Thymus (tissue), 14 donors: ENCODE measurements at places on chromosomes 12 and 14. TPM values are rescaled to one million over a fixed set of nuclear protein-coding genes. Genes with fewer than 3 reads are reported as not detected.

CLEC4C gene
- total RNA-seq: 1.4 TPM

DNA sequence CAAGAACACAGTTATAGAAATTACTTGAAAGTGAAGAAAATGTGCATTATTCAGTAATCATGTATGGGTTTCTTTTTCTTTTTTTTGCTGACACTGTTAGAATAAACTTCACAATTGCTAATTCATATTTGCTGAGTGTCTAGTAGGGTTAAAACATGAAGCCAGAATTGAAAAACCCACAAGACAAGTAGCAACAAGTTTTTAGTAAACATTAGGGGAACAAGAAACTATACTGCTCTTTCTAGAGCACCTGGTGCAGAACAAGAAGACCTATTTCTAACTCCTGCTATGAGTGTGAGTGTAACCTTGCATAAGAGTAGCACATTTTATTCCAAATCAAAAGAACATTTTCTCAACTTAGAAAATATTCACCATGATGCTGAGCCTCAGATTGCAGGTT is 83.2 kb downstream of the ITPR2 start:
- no peak overlapping the region for H3K4me3 ChIP-seq
- H3K27me3 ChIP-seq: no peaks in the 10 kb centered on the region
- H3K27ac ChIP-seq: no peak overlapping the region
- H3K36me3 ChIP-seq: no peaks in the 10 kb centered on the region

- H3K4me3 ChIP-seq: no peak overlapping the region
- no peak overlapping the region for H3K27ac ChIP-seq
- H3K4me1 ChIP-seq: no peaks in the 10 kb centered on the region
- H3K27me3 ChIP-seq: no peaks in the 10 kb centered on the region
Measured at GRCh38 chr14:64614166-64614565, 64.4 kb downstream of the PPP1R36 start.

DNA sequence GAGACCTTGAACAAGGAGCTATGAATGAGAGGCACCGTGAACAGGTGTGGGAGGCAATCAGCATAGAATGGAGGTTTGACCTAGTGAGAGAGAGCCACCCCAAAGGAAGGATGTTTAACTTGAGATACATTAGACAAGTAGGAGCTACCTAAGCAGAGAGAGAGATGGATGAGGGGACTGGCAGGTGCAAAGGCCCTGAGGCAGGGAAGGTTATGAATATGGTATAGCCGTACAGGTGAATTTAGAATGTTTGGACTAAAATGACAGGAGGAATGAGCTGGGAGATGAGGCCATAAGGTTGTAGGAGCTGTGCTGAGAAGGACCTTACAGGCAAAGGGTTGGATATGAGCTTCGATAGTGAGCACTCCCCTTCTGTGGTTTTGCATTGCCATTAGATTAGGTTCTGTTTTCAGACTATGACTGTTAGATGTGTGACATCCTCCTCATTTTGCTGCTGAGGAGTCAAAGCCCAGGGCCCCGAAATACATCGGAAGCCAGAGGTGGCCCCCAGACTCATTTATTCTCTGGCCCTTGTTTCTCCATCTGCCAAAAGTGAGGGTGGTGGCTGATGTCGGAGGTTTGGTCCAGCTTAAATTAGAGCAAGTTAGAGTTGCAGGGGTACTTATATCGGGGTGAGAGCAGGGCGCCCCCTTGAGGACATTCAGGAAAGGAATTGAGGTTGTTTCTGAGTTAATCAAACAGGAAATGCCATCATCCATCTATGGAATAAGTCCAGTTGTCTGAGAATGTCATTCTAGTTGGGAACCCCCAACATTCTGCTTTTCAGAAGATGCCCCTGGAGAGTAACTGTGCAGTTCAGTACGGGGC is 29.4 kb downstream of the SLC24A4 start:
- no peaks in the 10 kb centered on the region for H3K4me1 ChIP-seq
- no peaks in the 10 kb centered on the region for H3K36me3 ChIP-seq
- peak; percentile 8 for DNase-seq
- no peak overlapping the region for H3K27ac ChIP-seq
- no peaks in the 10 kb centered on the region for H3K27me3 ChIP-seq
- no peak overlapping the region for H3K4me3 ChIP-seq

DNA sequence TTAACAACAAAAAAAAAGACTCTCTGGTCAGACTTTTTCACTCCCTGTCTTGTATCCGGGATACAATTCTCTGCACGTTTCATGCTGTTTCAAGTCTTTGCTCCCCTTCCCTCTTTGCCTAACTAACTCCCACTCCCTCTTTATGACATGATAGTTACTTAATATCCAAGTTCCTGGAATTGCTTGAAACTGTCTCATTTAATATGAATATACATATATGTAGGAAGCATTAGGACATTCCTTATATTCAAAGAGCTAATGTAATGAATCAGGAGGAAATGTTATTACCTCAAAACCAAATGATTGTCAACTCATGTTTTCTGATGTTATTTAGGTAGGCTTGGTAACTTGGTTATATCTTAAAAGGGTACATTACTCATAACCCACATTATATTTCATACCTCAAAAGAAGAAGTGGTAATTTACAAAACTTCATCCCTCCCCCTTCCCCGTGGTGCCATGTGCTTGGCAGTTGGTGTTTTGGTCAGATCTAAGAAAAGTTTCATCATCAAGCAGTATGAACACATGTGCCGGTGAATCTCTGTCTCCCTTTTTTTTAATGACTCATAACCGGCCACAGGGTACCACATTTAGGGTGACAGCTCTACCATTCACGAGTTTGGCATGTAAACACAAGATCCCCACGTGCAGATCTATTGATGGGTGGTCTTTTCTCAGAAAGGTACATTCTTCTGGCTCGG is 56.5 kb downstream of the HCAR2 start:
- H3K4me3 ChIP-seq: no peak overlapping the region
- no peak overlapping the region for H3K27ac ChIP-seq
- no peaks in the 10 kb centered on the region for H3K27me3 ChIP-seq
- no peaks in the 10 kb centered on the region for H3K4me1 ChIP-seq
- DNase-seq: peak; percentile 18
